ENCODE measurements at places on chromosomes 12 and 14.

DNA sequence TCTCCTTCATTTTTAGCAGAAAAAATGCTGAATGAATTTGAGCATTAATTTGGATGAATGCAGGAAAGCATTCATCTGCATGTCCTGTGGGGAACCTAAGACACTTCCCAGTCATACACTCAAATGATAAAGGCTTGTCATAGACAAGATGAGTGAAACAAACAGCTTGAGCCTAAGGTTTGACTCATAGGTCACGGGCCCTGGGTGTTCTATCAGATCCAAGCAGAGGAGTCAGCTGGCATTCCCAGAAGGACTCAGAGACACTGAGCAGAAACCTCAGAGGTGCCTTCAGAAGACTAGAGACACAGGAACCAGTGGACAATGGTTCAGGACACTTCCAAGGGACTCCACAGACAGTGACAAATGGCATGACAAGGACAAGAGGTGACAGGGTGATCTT is 183.9 kb downstream of the NTF3 start:
- no peak for DNase-seq

DNA sequence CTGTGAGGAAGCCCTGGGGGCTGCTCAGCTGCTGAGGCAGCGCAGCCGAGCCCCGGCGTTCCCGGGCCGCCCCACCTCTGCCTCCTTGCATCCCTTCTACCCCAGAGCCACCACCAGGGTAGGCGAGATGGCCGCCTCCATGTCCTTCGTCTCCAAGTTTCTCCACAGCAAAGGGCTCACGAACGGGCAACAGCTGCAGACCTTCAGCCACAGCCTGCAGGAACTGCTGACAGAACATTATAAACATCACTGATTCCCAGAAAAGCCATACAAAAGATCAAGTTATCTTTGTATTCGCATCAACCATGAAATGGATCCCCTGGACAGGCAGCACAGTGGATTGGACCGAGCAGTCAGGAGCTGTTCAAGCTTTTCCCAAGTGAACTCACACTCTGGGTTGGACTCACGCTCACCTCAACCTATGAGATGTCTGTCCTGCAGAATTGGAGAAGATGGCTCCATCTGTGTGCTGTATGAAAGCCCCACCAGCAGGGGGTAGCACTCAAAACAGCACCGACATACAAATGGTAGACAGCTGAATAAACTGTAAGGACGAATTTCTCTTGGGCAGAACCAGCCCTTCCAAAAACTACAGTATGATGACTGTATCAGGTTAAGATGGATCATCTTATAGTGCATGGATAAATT is 19.4 kb upstream of the A2M start:
- no peak for DNase-seq

GRCh38 chr12:51368640-51369517 is 22.3 kb downstream of the GALNT6 start:
- DNase-seq = peak; percentile 71

DNA sequence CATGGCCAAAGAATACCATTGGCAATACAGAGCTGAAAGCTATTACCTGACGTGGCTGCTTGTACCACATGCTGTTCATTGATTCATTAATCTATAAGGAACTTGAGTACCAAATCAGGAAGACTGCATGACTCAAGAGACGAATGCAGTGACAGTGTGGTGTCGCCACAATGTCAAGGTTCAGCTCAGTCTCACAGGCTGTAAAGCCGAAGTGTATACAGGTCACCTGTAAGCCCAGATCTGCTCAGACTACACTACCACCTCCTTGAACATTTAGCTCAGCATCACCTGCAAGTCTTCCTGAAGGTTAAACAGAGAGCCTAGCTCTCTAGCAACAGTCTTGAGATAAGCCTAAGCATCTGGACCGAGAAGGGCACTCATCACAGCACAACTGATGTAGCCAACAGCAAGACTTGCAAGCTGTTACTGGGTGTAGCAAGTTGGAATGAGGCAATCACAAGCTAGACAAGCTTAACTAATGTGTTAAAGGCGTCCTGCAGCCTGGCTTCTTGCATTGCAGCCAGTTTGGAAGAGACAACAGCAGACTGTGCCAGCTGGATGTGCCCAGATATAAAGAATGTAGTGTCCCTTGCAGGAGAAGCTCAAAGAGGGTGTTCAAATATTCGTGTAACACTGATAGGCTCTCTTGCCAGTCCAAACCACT is 21.0 kb downstream of the TMTC1 start:
- no peak for DNase-seq

DNA sequence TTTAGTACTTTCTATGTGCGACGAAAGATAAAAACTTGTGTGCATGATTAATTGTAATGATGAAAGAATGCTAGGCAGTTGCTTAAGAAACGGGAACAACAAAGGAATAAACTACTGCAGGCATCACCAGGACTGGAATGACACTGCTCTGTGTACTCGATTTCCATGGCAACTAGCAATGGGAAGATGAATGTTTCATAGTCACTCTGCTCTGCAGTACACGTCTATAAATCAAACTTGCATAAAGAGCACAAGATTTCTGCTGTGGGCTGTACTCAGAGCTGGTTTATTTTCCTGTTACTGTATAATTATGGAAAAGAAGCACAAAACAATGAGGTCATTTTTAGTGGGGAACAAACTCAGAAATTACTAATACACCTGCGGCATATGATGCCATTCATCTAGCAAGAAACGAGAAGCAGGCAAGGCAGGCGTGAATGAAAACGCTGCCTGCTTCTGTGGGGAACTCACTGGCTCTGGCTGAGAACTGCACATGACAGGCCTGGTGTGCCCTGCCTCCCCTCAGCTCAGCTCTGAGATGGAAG is 41.8 kb downstream of the EFCAB11 start:
- no peak for DNase-seq

GRCh38 chr12:89067421-89068187 is 284.7 kb downstream of the DUSP6 start:
- no peak for DNase-seq

DNA sequence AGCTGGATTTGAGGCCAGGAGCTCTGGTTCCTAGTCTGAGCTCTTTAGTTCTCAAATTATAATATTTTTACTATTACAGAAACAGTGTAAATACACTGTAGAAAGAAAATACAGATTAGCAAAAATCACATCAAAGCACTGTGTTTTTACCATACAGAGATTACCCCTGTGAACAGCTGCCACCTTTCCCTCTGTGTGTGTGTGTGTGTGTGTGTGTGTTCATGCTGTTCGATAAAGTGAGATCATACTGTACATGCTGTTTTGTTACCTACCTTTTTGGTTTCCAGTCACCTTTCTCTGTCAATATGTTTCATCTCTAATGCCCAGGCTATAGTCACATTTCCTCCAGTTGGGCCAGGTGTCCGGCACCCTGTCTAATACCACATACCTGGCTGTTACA is 26.9 kb downstream of the MVK start:
- DNase-seq = no peak

GRCh38 chr12:117069926-117070900 is 29.0 kb downstream of the TESC start:
- DNase-seq = no peak

- no peak for DNase-seq
Measured at GRCh38 chr12:4275016-4275869, 1.7 kb downstream of the CCND2 start.

GRCh38 chr14:45298423-45299117 is 45.6 kb upstream of the MIS18BP1 start:
- no peak for DNase-seq

GRCh38 chr12:1281683-1282366 is 290.8 kb downstream of the ERC1 start:
- DNase-seq = no peak

GRCh38 chr12:6871052-6871957 is 1.8 kb downstream of the SPSB2 start:
- DNase-seq = no peak

DNA sequence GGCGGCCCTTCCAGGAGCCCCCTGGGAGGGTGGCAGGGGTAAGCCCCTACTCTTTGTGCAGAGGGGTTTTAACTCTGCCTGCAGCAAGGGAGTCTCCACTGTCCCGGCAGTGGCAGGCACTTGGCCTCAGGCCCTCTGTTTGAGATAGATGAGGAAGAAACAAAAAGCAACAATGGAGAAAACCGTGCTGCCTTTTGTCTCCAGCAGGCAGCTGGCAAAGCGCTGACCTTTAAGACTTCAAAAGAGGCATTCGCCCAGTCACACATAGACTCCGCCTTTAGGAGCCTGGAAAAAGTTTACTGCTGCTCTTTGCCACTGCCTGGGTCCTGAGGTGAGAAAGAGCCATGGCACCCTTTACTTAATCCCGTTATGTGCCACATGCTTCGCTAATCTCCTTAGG is 158.2 kb upstream of the NTF3 start:
- no peak for DNase-seq

DNA sequence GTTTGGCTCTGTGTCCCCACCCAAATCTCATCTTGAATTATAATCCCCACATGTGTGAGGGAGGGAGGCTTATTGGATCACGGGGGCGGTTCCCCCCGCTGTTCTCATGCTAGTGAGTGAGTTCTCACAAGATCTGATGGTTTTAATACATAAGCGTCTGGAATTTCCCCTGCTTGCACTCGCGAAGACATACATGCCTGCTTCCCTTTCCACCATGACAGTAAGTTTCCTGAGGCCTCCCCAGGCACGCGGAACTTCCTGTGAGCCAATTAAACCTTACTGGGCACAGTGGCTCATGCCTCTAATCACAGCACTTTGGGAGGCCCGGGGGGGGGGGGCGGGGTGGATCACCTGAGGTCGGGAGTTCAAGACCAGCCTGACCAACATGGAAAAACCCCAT is 60.8 kb downstream of the R3HDM2 start:
- DNase-seq = no peak

- no peak for DNase-seq
Measured at GRCh38 chr12:41548926-41549325, 360.8 kb downstream of the PDZRN4 start.

GRCh38 chr12:54759751-54760150 is 94.6 kb upstream of the MUCL1 start:
- DNase-seq = no peak

GRCh38 chr14:36582011-36582873 is at the start of gene NKX2-8:
TSS of gene NKX2-8 (minus strand) at chr14:36582614. CDS start at chr14:36582389, 225 bp downstream.
- DNase-seq = no peak

GRCh38 chr12:23093488-23093887 is 468.5 kb downstream of the ETNK1 start:
- DNase-seq = no peak

DNA sequence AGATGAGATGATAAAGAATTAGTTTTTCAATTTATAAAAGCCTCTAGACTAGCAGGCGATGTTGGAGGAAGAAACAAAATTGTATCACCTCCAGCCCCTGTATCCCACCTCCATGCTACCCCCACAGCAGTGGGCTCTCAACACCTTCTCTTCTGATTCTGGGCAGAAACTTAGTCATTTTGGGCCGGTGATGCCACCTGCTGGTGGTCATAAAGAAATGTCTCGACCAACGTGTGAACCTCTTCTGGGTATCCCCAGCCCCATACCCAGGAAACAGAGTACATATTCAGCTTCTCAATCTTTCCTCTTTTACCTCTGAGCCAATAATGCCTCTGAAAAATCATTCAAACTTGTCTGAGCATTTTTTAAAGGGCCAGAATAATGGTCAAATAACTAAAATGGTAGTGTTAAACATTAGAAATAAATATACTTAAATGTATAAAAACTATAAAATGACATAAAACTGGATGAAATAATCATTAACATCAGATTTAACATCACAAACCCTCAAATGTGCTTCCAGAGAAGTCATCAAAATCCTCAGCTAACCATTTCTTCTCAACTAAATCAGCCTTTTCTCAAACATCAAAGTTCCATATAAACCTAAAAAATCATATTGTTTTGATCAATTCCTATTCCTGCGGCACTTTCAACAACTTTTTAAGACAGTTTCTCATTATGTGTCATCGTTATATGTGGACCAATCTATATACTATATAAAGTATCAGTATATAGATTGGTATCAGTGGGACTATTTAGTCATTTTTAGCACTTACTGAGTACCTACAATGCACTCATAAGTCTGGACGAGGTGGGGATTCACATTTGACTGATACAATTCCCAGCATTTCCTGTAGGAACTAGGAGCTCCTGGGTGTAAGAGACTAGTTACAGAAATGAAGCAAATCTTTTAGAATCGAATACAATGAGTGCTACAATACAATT is 69.4 kb downstream of the ATXN2 start:
- peak; percentile 26 for DNase-seq

GRCh38 chr14:61300209-61300608 is 19.1 kb upstream of the TMEM30B start:
- no peak for DNase-seq

- no peak for DNase-seq
Measured at GRCh38 chr14:100901391-100902183, 1.9 kb downstream of the RTL1 start.

- DNase-seq = no peak
Measured at GRCh38 chr14:46215801-46216200, 435.8 kb downstream of the RPL10L start.

- DNase-seq = no peak
Measured at GRCh38 chr12:116689521-116689920, 48.3 kb downstream of the SPRING1 start.

DNA sequence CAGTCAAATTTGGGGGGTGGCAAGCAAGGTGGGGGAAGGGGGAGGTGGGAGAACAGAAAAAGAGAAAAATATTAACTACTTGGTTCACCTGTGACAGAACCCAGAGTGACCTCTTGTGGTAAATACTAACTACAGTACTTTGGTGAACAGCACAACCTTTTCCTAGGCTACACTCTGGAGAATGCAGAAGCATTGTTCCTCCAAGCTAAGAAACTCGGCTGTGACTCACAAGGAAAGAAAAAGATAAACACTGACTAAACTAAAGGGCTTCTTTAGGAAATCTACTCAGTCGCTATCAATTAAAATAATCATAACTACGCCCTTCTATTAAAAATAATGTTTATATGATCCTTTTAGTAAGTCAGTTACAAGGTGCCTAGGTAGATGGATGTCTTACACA is 5.4 kb downstream of the KCNH5 start:
- DNase-seq = no peak

- no peak for DNase-seq
Measured at GRCh38 chr12:67096533-67097318, 172.4 kb upstream of the CAND1 start.

DNA sequence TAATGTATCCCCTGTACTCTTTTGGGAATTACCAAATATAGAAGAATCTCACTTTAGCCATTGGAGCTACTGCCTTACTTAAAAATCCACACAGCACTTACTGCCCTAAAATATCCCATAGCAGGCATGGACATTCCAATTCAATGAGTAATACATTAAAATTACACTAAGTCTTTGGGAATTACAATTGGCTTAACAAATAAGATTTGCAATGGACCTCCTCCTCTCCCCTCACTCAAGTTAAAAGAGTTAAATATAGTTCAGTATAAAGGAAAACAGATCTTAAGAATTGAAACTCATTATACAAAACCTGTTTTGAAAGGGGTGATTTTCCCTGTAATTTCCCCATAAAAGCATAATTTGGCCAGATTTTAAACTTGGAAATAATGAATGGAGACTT is 477.1 kb downstream of the SLC16A7 start:
- no peak for DNase-seq

GRCh38 chr12:51383269-51383905 is 7.8 kb downstream of the GALNT6 start:
- no peak for DNase-seq

GRCh38 chr12:9341260-9341585 is 133.0 kb upstream of the PZP start:
- no peak for DNase-seq
